ENCODE measurements at places on chromosomes 7 and 10. TPM values are rescaled to one million over a fixed set of nuclear protein-coding genes. Genes with fewer than 3 reads are reported as not detected.

GRCh38 chr7:7516156-7516555 lies 19.5 kb downstream of the COL28A1 start:
- DNase-seq = no peak

DNA sequence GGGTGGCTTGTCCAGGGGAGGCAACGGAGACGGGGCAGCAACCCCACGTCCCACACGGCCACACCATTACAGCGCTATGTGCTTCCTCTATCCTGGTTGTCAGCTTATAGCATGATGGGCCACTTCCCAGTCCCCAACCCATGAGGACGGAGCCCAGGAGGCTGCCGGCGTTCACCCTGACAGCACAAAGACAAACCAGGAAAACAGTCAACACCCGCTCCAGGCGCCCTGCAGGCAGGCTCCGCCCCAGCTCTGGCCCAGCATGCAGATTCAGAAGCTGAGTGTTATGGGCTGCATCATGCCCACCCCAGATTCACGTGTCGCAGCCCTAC lies 14.8 kb downstream of the WDR86 start:
- DNase-seq = no peak

- no peak for DNase-seq
Measured at GRCh38 chr10:80461208-80462183, 7.4 kb downstream of the TSPAN14 start.

DNA sequence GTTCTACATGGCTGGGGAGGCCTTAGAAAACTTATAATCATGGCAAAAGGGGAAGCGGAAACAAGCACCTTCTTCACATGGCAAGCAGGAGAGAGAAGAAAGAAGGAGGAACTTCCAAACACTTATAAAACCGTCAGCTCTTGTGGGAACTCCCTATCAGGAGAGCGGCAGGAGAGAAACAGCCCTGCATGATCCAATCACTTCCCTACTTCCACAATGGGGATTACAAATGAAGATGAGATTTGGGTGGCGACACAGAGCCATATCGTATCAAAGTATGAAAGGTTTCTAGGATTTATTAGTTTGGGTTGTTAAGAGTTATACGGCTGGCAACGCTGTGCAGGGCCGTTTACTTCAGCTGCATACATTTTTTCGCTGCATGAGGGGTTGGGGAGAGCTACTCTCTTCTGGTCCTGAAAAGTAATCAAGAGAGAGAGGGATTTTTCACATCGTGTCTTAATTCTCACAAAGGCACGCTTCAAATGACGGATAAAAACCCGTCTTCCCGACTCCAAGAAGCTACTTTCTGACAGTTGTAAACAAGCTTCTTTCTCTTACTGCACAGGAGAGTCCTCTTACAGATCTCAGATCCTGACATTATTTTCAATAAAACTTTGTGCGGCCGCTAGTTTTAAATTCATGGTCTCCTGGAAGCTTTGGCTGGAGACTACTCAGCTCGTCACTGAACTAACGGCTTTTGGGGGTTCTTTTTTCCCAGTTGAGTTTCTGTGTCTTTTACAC lies 751 bp upstream of the GTPBP10 start:
- DNase-seq = no peak

DNA sequence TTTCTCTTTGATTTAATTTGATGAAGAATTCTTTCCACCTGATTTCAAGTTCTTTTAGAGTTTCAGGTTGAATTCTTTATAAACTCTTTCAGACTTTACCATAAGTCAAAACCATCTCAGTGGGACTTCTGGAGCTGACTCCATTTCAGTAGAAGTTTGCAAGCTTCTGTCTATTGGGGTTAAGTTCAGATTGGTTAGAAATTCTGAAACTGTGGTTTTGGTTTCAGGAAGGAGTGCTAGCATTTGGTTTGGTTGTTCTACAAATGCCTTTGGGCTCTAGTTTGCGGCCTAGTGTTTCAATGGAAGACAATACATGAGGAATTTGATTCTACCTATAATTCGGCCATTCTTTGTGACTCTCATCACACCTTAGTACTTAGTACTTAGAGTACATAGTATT lies 176.8 kb upstream of the RHOBTB1 start:
- DNase-seq = no peak

GRCh38 chr7:23654508-23654907 lies 25.5 kb upstream of the FAM221A start:
- no peak for DNase-seq

GRCh38 chr10:59631882-59632807 lies 77.5 kb downstream of the SLC16A9 start:
- DNase-seq = no peak

- peak; percentile 90 for DNase-seq
Measured at GRCh38 chr7:39951226-39952194, 1.5 kb downstream of the CDK13 start.

DNA sequence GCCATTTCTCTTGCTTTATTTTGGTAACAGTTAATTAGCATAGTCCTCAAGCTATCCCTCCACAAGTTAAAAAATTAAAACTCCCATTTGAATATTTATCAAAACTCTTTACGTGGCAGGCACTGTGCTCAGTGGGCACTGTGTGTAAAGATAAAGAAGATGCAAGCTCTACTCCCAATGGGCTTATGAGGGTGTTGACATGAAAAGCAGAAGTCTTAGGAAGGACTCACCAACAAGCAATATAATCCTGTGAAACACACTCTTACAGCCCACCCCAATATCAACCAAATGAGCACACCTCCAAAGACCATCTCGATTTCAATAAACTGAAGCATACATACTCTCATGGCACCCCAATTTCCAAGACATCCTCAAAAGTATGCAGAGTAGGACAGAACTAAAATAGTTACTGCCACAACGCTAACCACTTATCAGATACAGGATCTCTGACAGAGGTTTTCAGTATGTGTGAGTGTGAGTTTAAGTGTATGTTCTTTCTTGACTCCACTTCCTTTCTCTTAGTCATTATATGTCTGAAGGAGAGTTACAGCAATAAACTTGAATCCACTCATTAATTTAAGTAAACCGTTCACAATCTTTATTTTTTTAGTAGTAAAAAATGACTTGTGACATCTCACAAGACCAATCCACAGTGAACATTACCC lies 120.0 kb downstream of the PDE1C start:
- no peak for DNase-seq

DNA sequence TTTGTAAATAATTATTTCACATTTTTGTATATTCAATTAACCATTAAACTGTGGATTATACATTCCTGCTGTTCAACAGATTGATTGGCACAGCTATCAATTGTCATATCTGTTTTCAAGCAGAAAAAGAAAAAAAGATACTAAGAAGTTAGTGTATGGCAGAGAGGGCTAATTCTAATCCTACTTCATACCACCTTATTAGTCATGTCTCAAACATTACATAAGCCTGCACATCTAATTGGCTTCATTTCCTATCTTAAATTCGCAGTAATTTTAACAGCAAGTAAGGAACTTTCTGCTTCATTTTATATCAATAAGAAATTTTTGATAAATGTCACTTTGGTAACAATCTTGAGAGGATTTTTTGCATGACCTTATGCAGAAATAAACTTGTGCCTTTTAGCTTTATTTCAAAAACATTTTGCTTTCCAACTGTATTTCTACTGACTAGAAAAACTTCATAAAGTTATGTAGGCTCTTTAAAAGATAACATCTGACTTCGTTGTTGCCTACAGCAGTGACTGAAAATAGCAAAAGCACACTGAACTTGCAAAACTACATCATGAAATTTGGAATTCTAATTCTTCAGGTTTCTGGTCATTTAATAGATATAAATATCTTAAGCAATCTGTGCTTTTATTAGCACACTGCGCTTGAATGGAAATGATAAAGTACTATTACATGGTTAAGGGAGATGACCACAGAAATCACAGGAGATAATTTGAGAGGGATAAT lies 111.5 kb downstream of the SEMA3C start:
- DNase-seq = no peak

GRCh38 chr7:26096136-26096535 lies 55.9 kb upstream of the NFE2L3 start:
- DNase-seq = no peak

DNA sequence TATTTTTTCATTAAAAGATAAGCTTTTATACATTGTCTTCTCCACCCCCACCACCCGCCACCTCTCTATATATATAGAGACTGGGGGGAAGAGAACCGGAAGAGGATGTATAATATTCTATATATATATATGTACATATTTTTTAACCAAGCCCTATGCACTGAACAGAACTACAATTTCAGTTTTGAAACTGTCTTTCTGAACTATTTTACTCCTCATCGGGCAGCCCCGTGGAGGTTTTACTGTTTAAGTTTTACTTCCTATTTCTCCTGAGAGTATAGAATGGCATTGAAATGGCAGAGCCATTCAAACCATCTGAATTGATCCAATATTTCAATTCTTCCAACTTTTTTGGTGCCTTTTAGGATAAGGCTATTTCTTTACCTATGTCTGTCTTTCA lies 1047.1 kb downstream of the NRG3 start:
- no peak for DNase-seq

GRCh38 chr7:116511552-116512519 lies 12.3 kb downstream of the CAV2 start:
- no peak for DNase-seq

GRCh38 chr10:12954866-12955265 lies 46.6 kb downstream of the CCDC3 start:
- no peak for DNase-seq

DNA sequence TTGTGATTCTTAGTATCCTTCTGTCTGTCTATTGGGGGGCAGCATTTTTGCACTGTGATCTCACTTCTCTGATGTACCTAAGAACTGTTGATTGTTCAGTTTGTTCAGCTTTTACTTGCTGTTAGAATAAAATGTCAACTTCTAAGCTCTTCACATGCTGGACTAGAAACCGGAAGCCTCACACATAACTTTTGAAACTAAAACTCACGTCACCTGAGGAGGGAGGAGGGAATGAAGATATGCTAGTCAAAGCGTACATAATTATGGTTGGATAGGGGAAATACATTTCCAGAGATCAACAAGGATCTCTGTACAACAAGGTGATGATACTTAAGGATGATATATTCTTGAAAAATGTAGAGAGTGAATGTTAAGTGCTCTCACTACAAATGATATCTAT lies 609.7 kb downstream of the INHBA start:
- DNase-seq = no peak

DNA sequence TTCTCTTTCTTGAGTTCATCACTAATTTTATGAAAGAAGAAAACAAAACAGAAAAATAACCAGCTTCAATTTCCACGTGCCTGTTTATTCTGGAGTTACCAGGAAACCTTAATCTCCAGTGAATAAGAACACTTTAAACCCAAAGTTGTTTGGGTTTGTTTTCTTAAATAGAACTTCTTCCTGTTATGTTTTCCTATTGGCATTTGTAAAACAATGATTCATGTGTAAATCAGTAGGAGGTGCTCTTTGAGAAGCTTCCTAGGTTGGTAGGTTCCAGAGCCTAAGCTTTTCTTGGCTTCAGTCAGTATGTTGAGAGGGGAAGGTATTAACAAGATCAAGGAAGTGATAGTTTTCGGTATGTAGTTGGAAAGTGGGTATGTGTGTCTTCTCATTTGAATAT lies 119.0 kb downstream of the BICC1 start:
- no peak for DNase-seq

GRCh38 chr10:5078547-5079180 lies 15.6 kb upstream of the AKR1C3 start:
- no peak for DNase-seq

GRCh38 chr7:80838643-80839042 lies 80.2 kb downstream of the SEMA3C start:
- no peak for DNase-seq

DNA sequence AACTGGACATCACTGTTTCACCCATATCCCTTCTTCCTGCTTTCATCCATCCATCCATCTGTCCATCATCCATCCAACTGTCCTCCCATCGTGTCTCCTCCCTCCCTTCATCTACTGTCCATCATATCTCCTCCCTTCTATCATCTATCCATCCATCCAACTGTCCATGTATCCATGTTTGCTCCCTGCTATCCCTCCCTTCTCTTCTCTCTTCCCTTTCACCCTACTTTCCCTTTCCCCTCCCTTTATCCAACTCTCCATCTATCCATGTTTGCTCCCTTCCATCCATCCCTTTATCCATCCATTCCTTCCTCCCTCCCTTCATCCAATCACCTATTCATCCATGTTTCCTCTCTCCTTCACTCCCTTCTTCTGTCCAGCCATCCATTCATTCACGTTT lies 92.6 kb upstream of the CTBP2 start:
- DNase-seq = no peak

GRCh38 chr7:94412762-94413322 lies 18.1 kb downstream of the COL1A2 start:
- no peak for DNase-seq

GRCh38 chr7:21884496-21884895 lies 61.2 kb downstream of the CDCA7L start:
- DNase-seq = no peak

DNA sequence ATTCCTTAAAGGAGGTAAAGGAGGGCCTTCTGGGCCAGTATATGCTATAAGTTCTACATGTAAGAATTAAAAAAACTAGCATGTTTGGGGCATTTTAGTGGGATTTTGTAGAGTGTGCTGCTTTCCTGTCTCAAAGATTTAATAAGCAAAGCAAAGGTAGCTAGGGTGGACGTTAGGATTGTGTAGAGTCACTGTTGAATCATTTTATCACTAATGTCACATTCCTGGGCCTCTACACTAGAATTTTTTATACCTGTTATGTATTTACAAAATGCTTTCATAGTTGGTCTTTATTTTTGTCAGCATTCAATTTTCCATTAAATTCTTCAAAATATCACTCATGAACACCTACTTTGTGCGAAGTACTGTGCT lies 139.4 kb upstream of the PHYHIPL start:
- DNase-seq = no peak

- no peak for DNase-seq
Measured at GRCh38 chr10:30583778-30584415, 45.7 kb downstream of the LYZL2 start.

GRCh38 chr10:10438335-10439100 lies 579.2 kb upstream of the CELF2 start:
- no peak for DNase-seq

The ENKUR gene
- total RNA-seq = not detected

The CADPS2 gene
- total RNA-seq = 9.7 TPM

The HDAC9 gene
- total RNA-seq = 21.7 TPM

The GBX1 gene
- not detected for total RNA-seq

The DEPP1 gene
- 566 TPM for total RNA-seq

The TRA2A gene
- total RNA-seq = 55.6 TPM

The PI4K2A gene
- total RNA-seq = 22.3 TPM

The SUPV3L1 gene
- total RNA-seq = 27.0 TPM

The ANKRD30A gene
- 3.5 TPM for total RNA-seq

The CYP2W1 gene
- total RNA-seq = not detected

The PNLIPRP3 gene
- not detected for total RNA-seq

The CHRM2 gene
- total RNA-seq = not detected

The LRRC4 gene
- 6.5 TPM for total RNA-seq

The PRF1 gene
- total RNA-seq = 4.0 TPM

The PKD1L1 gene
- total RNA-seq = 0.58 TPM

The CDHR3 gene
- 35.7 TPM for total RNA-seq

The INSYN2A gene
- not detected for total RNA-seq

The BTRC gene
- total RNA-seq = 18.3 TPM

The LLCFC1 gene
- not detected for total RNA-seq
